ENCODE measurements at places on chromosomes 16 and 17. TPM values are rescaled to one million over a fixed set of nuclear protein-coding genes. Genes with fewer than 3 reads are reported as not detected.
A peak's percentile ranks its signal among the peaks of the same experiment; 100 is the strongest.

- no peak for DNase-seq
- H3K4me3 ChIP-seq: no peak overlapping the region
- no peak overlapping the region for H3K27ac ChIP-seq
Measured at GRCh38 chr16:28263305-28263704, 29.0 kb upstream of the SBK1 start.

DNA sequence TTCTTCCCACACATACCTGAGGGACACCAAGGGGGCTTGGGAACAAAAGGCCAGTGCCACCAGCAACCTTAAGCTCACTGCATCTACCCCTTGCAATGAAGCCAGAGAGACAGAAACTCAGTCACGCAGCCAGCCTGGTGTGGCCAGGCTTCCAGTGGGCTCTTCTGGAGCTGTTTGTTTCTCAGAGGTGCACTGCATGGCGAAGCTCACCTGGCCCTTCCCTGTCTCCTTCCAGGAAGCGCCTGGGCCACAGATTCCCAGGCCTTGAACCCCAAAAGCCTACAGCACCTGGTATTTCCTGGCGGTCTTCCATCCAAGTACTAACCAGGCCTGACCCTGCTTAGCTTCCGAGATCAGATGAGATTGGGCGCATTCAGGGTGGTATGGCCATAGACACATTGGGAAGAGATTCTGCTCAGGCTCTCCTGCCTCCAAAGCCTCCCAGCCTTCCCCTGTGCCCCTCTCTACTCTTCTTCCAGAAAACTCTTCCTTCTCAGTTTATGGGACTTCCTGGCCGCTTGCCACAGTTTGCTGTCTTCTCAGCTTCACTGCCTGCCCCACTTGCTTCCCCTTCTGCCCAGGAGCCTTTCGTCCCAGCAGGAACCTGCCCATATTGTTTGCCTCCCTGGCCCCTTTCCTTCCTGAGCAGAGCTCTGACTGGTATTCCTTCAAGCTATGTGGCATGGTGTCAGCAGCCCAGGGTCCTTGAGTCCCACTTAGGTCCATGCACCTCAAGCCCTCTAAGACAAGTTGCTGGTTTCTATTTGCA is 1.6 kb downstream of the CISD3 start:
- peaks cover 66% of the 10 kb centered on the region for H3K4me1 ChIP-seq
- no peak overlapping the region for H3K4me3 ChIP-seq
- no peak overlapping the region for H3K27ac ChIP-seq
- no peaks in the 10 kb centered on the region for H3K36me3 ChIP-seq

DNA sequence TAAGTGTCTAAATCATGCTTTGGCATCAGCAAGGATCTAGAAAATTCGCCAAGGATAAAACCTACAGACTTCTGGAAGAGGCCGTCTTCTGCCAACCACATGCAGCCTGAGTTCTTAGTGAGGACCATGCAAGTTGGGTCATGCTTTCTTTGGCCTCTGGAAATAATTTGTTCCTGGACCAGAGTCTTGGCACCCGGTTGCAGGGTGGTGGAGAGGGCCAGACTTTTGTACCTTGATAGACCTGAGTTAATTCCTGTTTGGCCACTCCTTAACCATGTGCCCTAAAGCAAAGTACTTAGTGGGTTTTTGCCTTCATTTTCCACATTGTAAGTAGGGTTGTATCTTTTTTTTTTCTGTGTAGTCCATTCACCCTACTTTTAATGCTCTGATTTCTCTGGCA is 283.4 kb upstream of the IRX5 start:
- H3K4me1 ChIP-seq: no peaks in the 10 kb centered on the region
- H3K27ac ChIP-seq: no peak overlapping the region
- H3K27me3 ChIP-seq: no peaks in the 10 kb centered on the region
- H3K4me3 ChIP-seq: no peak overlapping the region

DNA sequence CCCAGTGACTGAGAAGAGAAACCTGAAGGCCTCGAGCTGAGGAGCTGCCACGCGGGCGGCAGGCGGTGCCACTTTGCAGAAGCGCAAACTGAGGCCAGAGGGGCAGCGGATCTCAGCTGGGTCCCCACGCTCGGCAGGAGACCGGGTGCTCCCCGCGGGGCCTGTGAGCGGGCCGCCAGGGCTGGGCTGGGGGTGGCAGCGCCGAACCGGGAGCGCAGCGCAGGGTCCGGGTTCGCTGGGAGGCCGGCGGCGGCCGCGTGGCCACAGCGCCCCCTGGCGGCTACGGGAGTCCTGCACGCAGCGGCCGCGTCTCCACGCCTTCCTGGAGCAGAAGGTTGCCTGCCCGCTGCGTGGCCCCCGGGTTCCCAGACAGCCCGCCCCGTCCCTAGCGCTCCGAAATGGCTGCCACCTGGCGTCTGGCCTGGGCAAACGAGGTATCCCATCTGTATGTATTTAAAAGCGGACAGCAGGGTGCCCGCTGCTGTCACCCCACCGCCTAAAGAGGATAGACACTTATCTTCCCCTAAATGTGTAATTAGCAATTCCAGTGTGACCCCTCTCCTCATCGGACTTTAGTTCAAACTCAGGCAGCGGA is 96.1 kb upstream of the CDH5 start:
- no peak overlapping the region for H3K27ac ChIP-seq
- peaks cover 4% of the 10 kb centered on the region for H3K4me1 ChIP-seq
- H3K27me3 ChIP-seq: peaks cover 3% of the 10 kb centered on the region
- DNase-seq: peak; percentile 57

DNA sequence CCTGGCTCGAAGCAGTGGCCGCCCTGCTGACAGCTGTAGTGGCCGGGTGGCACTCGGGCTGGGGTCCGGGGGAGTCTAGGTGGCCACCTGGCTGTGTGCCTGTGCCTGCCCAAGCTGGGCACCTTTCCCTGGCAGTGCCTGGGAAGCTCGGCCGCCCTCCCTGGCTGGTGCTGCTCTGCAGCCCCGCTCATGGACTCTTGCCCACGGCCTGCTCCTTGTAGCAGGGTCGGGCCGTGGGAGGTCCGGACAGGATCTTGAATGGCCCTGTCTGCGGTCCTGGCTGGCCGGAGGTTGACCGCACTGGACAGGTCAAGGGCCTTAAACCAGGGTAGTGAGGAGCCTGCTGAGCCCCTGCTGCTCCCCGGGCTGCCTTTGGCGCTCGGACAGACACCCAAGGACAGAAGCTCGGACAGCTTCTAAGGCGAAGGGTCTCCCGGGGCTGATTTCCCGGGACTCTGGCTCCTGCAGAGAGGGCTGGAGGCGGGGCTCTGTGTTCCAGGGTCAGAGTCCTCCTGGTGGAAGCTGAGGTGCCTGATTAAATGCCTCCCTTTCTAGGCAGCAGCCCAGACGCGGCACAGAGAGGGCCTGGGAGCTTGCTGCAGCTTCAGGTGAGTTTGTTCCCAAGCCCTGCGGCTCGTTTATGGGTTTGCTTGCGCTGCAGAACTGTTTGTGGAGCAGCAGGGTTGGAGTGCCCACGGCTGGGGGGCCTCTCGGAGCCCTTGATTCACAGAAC is 6.0 kb downstream of the CAPN15 start:
- H3K4me1 ChIP-seq: peaks cover 14% of the 10 kb centered on the region
- DNase-seq: no peak
- H3K27me3 ChIP-seq: no peaks in the 10 kb centered on the region
- H3K36me3 ChIP-seq: peaks cover 9% of the 10 kb centered on the region
- H3K4me3 ChIP-seq: no peak overlapping the region

GRCh38 chr17:3929181-3929580 is 12.9 kb upstream of the P2RX1 start:
- no peaks in the 10 kb centered on the region for H3K27me3 ChIP-seq
- no peak overlapping the region for H3K4me3 ChIP-seq
- no peaks in the 10 kb centered on the region for H3K4me1 ChIP-seq
- H3K36me3 ChIP-seq: peaks cover 84% of the 10 kb centered on the region
- no peak for DNase-seq

GRCh38 chr17:2837147-2837561 is 40.9 kb downstream of the RAP1GAP2 start:
- no peaks in the 10 kb centered on the region for H3K4me1 ChIP-seq
- no peak overlapping the region for H3K27ac ChIP-seq
- H3K36me3 ChIP-seq: no peaks in the 10 kb centered on the region
- H3K4me3 ChIP-seq: no peak overlapping the region
- H3K27me3 ChIP-seq: peaks cover 3% of the 10 kb centered on the region

The TTLL6 gene
- total RNA-seq: 0.42 TPM

The MYL4 gene
- total RNA-seq: 8.9 TPM

Measured in thymus (tissue), 14 donors.